ENCODE measurements at places on chromosomes 3 and 15. TPM values are rescaled to one million over a fixed set of nuclear protein-coding genes. Genes with fewer than 3 reads are reported as not detected.

DNA sequence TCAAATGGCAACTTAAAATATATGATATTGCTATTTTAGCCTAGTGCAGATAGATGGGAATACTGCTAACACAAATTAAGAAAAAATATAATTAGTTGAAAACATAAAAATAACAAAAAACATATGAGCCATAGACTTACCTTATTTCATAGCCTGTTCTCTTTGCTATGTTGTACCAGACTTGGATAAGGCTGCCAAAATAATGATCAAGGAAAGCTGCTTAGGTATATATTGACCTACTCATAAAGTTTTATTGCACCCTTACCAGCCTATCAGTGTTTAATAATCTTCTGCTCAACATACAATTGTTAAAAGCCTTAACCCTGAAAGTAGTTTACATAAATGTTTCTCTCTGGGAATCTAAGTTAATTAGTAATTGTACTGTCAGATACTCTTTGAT, at the start of gene SI:
Gene SI, minus strand, starts transcription at position 204 of the 400 bp plus-strand sequence. CDS start 2,484 bp downstream, outside the sequence.
- no peak for DNase-seq

DNA sequence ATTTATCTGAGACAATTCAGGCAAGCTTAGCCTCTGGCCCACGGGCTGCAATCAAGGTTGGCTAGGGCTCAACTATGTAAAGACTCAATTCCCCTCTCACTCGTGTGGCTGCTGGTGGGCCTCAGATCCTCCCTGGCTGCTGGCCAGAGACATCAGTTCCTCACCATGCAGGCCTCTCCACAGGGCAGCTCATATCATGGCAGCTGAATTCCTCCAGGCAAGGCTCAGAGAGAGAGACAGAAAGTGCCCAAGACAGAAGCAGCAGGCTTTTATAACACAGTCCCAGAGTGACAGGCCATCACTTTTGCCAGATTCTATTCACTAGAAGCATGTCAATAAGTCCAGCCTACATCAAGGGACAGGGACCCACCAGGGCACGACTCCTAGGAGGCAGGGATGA, 63.2 kb downstream of the XXYLT1 start:
- DNase-seq, result no peak

GRCh38 chr3:150169330-150169940, 198.7 kb upstream of the PFN2 start:
- DNase-seq, result no peak

- DNase-seq, result no peak
Observed at GRCh38 chr15:101540480-101541239, 51.2 kb upstream of the PCSK6 start.

- no peak for DNase-seq
Observed at GRCh38 chr3:147744967-147745366, 335.8 kb downstream of the ZIC1 start.

DNA sequence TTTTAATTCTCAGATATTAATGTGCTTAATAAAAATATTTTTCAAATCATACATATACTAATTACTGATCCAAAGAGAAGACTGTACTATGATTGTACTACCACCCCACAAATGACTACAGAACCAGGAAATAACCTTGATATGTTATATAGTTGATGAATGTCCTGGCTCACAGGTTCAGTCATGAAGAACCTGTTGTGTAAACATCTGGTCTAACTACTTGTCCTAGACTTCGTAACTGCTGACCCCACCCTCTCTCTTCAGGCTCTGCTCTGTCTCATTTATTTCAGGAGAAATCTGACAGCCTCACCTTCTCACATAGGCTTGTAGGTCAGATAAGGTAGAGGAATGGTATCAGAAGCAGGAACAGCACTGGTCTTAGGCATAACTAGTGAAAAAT, 14.7 kb upstream of the CSTA start:
- DNase-seq, result no peak

DNA sequence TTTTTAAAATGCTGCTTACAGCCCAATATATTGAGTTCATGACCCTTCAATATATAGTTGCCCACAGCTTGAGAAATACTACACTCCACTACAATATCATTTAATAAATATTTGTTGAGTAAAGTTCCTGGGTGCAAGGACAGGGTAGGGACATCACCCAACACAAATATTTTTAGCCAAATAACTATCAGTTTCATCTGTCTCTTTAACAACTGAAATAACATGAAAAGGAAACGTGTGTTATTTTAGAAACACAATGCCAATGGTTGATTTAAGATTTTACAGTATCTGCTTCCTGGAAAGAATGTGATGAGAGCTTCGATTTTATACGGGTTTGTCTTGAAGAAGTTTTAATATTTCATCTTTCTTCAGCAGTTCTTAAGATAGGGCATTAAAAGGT, 67.7 kb upstream of the CDV3 start:
- DNase-seq, result no peak

DNA sequence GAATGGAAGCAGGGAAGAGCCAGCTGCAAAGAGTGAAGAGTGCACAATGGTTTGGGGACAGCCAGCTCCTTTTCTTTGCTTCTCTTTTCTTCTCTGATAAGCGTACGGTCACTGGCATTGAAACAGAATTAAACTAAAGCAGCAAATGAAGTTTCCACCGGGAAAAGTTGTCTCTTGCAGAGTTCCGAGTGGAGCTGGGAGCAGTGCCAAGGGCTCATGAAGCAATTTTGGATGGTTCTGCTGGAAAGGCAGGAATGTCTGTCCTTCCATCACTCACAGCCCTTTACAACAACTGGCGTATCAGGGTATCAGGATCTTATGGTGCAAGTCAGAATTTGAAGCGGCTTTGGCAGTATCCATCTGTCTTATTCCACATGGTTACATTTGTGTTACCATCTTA, 1042.9 kb downstream of the NTRK3 start:
- no peak for DNase-seq

GRCh38 chr15:80870893-80871292, 91.7 kb downstream of the CEMIP start:
- DNase-seq, result no peak

DNA sequence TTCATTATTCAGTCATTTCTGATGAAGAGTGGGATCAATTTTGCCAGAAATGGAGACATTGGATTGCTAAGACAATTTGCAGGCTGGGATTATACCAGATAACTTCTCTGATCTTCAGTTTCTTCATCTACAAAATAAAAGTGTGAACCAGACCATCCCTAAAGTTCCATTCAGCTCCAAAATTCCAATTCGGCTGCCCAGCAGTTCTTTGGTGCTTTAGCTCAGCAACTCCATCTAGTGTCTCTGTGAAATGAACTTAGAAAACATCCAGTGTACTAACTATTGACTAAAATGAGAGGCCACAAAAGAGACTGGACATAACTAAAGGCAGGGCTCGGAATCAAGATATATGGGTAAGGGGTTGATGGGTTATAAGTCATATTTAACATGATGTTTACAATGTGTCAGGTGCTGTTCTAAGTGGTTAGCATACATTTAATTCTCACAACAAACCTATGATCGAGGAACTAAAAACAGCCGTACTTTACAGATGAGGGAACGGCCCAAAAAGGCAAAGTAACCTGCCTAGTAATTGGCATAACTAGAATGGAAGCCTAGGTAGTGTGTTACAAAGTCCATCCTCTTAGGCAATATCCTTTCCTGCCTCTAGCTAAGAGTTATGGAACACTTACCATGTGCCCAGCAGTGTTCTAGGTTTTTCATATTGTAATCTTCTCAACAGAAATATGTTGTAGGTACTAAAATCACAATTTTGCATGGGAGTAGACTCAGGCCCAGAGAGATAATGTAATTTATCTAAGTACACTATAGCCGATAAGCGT, 17.0 kb downstream of the THAP10 start:
- DNase-seq, result no peak

DNA sequence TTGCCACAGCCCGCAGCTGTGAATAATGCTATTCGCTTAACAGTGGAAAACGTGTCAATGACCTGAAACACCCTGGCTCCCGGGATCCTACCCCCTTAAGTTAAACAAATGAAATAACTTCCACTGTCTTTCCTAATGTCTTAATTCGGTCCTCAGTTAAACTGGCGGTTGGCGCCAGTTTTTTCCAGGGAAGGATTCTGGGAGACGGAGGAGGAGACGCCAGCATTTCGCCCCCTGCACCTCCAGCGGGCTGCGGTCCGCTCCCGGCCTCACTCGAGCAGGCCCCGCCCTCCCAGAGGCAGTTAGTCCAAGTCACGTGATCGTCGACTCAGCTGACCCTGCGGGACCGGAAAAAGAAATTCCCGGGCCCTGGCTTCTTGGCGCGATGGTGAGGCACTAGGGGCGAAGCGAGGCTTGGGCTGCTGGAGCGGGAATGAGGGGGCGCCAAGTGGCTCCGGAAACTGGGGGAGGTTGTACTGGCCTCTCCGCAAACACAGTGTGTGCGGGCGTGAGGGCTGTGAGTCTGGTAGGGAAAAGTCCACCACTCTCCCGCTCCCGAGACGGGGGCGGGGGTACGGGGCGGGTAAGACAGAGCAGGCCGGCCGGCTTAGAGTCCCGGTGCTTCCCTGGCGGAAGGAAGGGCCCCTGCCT, at the start of gene COMMD4:
Gene COMMD4, plus strand, starts transcription at position 359 of the 651 bp plus-strand sequence. Its CDS starts 27 bp downstream, at position 386.
- peak; percentile 96 for DNase-seq

DNA sequence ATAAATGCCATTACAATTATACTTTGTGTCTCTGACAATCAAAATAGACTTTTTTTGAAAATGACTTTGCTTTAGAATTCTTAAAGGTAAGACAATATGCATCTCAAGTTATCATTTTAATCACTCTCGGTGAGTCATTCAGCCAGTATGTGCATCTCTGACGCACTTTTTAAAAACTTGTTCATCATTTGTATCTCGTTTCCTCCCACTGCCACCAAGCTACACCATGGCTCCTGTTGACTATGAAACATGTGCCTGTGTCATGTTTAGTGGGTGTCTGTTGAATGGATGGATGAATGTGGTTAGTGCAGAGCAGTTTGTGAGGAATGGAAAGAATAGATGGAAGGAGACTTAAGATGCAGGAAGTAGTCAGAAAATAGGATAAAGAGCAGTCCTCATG, 68.6 kb downstream of the ARPP21 start:
- no peak for DNase-seq

- DNase-seq, result no peak
Observed at GRCh38 chr3:81484520-81484919, 276.9 kb downstream of the GBE1 start.

DNA sequence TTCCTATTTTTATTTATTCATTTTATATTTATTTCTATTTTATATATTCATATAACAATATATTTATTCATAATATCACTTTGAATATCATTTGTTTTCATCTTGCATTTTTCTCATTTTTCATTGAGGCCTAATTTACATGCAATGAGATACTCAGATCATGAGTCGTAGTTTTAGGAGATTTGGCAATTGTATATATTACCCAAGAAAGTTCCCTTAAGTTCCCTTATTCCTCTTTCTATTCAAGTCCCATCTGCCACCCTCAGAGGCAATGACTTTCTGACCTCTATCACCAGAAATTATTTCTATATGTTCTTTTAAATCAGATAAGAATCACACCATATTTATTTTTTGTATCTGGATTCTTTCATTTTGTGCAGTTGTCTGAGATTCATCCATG, 329.1 kb upstream of the TPRG1 start:
- no peak for DNase-seq

DNA sequence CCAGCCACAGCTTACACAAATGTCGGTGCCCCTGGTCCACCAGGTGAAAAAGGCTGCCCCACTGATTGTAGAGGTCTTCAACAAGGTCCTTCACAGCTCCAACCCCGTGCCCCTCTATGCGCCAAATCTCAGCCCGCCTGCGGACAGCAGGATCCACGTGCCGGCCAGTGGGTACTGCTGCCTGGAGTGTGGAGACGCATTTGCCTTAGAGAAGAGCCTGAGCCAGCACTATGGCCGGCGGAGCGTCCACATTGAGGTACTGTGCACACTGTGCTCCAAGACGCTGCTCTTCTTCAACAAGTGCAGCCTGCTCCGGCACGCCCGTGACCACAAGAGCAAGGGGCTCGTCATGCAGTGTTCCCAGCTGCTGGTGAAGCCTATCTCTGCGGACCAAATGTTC, 32.9 kb upstream of the ALPK3 start:
- no peak for DNase-seq

DNA sequence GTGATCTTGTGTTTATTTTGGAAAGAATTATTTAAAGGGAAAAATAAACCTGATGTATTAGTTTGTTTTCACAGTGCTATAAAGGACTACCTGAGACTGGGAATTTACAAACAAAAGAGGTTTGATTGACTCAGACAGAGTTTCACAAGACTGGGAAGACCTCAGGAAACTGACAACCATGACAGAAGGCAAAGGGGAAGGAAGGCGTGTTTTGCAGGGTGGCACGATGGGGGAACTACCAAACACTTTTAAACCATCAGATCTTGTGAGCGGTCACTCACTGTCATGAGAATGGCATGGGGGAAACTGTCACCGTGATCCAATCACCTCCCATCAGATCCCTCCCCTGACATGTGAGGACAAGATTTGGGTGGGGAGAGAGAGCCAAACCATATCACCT, 87.0 kb downstream of the TP63 start:
- DNase-seq, result no peak

GRCh38 chr3:33437556-33438283, 2.5 kb downstream of the UBP1 start:
- no peak for DNase-seq

DNA sequence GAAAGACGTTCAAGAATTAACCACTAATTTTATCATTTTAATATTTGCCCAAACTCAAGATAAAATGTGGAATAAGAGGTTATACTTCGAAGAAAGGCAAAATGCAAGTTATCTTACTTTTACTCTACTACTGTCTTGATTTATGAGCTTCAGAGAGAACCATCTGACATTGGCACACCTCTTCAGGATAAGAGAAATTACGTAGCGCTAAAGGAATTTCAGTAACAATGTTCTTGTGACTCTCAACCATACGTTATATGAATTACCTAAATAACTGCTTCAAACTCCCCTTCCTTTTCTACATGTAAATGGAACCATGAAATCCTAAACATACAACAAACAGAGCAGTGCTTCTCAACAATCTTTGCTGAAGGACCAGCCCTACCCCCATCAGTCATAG, 96.8 kb downstream of the ZNF385D start:
- DNase-seq, result no peak

- DNase-seq, result peak; percentile 21
Observed at GRCh38 chr15:42825599-42825998, 88.7 kb upstream of the CDAN1 start.

DNA sequence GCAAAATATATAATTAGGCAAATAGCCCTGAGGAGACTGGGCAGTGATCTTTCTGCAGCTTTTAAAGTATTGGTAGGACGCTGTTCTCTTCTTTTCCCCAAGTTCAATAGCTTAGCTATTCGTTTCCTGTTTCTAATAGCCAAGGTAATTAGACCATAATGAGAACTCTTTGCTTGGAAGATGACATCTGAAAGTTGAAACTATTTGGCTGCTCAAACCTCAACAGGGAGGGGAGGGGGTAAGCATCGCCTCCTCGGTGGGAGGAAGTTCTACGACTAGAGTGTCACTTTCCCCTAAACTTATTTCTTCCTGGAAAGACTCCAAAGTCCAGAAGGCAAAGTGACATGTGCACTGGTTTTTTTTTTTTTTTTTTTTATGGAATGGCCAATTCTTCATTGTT, 22.8 kb upstream of the ALDH1A3 start:
- DNase-seq, result no peak

GPR62 gene
- total RNA-seq, result not detected

SCAANT1 gene
- total RNA-seq, result not detected

MEGF11 gene
- total RNA-seq, result not detected

GOLGA6C gene
- not detected for total RNA-seq

SUMF1 gene
- 63.0 TPM for total RNA-seq

ATP13A4 gene
- 145 TPM for total RNA-seq

SUCNR1 gene
- 3.3 TPM for total RNA-seq

ANKRD63 gene
- 5.2 TPM for total RNA-seq

GNL3 gene
- total RNA-seq, result 61.3 TPM

Measured in upper lobe of left lung (tissue), 6 donors.